H4 (cell line): ENCODE measurements at places on chromosomes 11 and 22. TPM values are rescaled to one million over a fixed set of nuclear protein-coding genes. Genes with fewer than 3 reads are reported as not detected.

- DNase-seq, result no peak
Measured at GRCh38 chr22:19709063-19709769, 5.1 kb upstream of the SEPTIN5 start.

DNA sequence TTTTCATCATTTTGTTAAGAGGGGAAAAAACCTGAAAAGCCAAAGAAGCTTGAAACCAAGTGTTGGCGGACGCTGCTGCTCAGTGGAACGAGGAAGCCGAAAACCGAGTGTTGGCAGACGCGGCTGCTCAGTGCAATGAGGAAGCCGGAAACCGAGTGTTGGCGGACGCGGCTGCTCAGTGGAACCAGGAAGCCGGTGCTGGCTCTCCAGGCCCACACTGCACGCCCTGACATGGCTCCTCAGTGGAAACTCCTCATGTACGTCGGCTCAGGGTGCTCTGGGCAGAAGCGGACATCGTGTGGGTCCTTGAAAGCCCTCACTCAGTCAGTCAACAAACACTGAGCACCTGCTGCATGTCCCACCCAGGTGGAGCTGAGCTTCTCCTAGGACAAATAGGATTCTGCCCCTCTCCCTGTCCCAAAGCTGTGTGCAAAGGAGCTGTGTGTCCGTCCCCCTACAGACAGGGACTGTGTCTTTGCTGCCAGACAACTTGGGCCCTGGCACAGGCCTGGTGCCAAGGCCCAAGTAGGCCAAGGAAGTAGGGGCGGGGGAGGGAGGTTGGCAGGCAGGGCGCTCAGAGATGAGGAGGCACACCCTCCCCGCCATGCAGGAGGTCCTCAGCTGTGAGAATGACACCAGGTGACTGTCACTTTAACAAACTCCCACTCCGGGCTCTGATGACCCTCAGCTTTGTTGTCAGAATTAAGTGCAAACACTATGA, 37.3 kb downstream of the PHF21B start:
- no peak for DNase-seq

DNA sequence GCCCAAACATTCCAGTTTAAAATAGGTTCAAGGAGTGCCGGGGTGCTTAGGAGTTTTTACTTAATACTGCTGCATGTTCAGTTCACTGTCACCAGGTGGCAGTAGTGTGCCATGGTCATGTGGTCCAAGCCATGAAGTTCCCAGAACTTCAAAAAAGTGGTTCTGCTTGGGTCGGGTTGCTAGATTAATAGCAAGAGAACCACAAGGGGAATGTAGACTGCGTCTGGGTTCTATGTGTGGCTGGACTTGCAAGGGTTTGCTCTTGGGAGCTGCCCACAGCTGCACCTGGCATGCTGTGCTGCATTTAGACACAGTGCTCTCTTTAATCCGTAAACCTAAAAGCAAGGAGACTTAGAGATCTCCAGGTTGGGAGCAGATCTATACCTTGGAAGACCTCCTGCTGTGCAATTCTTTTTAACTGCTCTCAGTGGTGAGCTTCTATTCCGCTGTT, 6.5 kb upstream of the SPON1 start:
- peak; percentile 69 for DNase-seq

Gene LAYN
- 28.8 and 34.3 TPM in 2 replicates for total RNA-seq

Gene OR10A2
- not detected in 2 replicates for total RNA-seq

Gene VPREB3
- total RNA-seq, result not detected in 2 replicates

Gene POU2AF3
- 2.3 TPM in 1 of 2 replicates, not detected in the other for total RNA-seq
